Fibroblast of skin of scalp (primary cell): ENCODE measurements at places on chromosomes 2 and 18.
A peak's percentile ranks its signal among the peaks of the same experiment; 100 is the strongest.

DNA sequence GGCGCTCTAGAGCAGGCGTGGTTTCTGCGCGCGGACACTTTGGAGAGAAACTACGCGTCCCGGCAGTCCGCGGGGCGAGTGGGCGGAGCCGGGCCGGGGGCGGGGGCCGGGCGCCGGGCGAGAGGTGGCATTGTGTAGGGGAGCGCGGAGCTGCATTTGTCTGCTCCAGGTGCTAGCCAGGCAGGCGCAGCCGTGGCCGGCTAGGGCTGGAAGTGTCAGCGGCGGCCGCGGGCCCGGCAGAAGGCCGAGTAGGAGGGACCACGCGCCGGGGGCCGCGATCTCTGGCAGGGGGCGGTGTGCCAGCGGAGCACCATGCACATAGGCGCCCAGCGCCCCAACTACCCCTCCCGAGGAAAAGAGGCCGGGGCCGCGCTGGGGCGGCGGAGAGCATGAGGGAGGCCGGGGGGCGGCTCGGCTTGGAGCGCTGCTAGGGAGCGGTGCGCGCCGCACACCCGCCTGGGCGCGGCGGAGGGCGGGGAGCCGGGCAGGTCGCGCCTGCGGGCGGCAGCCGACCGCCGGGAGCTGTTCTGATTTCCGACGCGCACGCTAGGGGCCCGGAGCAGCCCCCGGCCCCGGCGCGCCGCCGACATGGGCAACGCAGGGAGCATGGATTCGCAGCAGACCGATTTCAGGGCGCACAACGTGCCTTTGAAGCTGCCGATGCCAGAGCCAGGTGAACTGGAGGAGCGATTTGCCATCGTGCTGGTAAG, at the start of gene FMNL2:
Gene FMNL2, plus strand, starts transcription at position 159 of the 710 bp plus-strand sequence.
- DNase-seq, result peak; percentile 79

DNA sequence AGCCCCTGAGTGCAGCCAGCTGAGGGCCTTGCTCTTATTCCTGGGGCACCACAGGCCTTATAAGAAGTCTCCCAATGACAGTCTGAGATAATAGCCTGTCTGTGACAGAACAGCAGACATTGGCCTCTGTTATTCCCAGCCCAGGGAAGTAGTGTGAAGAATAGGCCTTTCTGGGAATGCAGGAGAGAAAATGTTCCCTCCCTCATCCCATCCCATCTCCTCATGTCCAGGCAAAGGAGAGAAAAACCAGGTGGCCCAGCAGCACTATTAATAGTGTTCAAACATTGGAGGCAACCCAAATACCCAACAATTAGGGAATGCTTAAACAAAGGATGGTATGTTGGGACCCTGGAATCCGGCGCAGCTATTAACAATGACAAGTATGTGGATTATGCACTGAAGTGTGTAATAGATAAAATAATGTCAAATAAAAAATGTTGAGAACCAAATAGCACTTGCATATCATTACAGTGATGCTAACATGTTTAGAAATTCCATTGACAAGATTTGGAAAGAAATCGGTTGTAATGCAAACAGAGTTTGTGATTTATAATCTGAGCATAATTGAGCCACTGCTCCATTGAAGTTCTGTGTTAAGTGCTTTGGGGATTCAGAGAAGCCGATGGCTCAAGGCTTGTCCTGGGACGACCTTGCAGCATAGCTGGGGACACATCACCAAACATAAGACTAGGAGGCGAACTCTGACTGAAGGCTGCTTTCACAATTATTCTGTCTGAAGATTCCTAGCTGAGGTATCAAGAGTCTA, 69.3 kb downstream of the LBH start:
- DNase-seq, result peak; percentile 95

GRCh38 chr2:230472621-230473018, 56.6 kb downstream of the SP100 start:
- peak; percentile 5 for DNase-seq

GRCh38 chr2:144323946-144324345, 196.0 kb downstream of the ZEB2 start:
- no peak for DNase-seq

DNA sequence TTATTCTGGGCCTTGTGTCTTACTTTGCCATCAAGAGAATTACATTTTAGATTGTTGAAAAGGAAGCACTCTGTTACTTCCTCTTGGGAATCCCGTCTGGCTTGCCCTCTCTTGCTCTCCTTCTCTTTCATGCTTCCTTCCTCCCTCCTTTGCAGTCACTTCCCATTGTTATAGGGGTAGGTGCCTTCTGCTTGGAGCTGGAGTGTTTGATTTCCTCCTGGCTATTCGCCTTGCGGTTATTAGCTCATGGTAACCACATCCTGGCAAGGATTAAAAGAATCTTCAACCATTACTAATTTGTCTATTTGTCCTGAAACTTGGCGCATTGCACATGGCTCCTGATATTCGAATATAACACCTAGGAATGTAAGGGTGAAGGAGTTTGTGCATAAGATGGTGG, 115.0 kb downstream of the CERS6 start:
- no peak for DNase-seq

DNA sequence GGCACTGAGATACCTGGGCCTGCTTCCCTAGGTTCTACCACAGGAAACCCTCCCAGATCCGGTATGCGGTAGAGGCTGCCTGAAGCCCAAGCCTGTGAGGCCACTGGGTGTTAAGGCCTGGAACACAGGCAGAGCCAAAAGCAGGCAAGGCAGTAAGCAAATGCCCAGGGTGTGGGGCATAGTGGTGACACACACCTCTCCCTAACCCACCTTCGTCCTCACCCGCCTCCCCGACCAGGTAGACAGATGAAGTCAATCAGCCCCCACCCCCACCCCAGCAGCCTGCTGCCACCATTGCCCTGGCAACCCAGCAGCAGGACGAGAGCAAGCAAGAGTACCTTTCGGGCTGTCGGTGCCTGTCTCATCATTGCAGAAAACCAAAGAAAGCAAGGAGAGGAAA, 6.1 kb downstream of the DCTN1 start:
- DNase-seq, result no peak

DNA sequence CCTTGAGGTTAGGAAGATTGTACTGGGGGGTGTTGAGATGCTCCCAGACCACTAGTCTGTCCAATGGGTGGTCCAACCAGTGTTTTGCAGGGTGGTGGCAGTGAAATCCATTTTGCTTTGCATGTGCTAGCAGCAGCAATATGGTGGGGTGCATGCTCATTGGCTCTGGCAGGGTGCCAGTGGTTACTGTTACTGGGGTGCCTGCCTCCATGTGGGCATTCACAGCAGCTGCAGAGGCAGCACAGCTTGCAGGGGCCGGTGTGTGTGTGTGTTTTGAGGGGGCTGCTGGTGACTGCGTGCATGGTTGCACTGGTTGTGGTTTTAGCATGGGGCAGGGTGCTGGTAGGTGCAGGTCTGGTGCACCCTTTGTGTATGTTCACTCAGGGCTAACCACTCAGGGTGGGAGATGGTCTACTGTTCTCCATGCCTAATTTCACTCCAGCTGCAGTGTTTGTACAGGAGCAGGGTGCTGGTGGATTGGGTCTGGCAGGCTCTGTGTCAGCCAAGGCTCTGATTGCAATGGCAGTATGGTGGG, 265.4 kb downstream of the NUP35 start:
- DNase-seq, result no peak

GRCh38 chr2:143885461-143885860, 634.5 kb downstream of the ZEB2 start:
- peak; percentile 13 for DNase-seq

DNA sequence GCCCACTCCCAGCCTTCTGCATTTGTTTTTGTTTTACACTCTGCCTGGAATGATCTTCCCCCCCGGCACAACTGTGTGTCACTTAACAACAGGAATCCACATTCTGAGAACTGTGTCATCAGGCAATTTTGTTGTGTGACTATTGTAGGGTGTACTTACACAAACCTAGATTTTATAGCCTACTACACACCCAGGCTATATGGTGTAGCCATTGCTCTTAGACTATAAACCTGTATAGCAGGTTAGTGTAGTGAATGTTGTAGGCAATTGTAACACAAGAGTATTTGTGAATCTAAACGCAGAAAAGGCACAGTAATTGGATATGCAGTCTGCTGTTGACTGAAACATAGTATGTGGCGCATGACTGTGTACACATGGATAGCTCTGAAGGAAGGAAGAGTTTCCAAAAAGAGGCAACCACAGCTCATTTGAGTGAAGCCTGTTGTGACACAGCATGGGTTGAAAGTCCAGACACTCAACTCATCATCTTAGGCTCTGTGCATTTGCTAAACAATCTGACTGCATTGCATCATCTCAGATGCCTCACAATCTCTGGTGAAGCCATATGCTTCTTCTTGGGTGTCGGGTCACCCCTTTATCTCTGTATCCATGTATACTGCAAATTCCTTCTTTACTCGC, 506.6 kb upstream of the SPHKAP start:
- peak; percentile 58 for DNase-seq

DNA sequence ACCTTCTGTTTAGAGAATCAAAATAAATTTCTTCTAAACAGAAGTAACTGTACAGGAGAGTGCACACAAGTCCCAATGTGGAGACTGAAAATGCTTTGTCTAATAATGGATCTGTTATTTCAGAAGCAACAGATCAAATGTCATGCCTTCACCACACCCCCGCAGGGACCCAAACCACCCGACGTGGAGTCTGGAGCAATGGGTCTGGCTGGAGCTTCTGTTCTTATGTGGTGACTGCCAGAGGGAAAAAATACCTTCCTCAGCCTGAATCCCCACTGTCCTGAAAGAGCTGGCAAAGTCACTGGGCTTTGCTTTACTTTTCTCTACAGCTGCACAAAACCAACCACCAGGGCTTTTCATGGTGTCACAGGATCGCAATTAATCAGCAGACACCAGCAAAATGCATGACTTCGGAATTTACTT, 119.0 kb upstream of the ZFP36L2 start:
- peak; percentile 49 for DNase-seq

DNA sequence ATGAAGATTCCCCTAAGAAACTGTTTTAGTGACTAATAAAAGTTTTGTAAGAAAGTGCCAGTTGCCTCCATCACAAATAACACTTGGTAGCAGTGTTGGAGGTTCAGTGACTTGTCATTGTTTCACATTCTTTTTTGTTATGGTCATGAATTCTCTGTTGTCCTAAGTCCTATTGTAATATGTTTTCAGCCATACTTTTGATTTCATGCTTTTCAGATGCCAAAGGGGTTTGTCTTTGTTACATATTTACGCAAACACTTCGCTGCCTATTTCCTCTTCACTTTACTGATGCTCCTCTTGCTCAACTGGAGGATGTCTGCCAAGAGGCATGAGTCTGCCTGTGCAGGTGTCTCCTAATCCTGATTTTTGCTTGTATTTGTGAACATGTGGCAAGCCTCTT, 66.6 kb downstream of the PHLPP1 start:
- peak; percentile 89 for DNase-seq

DNA sequence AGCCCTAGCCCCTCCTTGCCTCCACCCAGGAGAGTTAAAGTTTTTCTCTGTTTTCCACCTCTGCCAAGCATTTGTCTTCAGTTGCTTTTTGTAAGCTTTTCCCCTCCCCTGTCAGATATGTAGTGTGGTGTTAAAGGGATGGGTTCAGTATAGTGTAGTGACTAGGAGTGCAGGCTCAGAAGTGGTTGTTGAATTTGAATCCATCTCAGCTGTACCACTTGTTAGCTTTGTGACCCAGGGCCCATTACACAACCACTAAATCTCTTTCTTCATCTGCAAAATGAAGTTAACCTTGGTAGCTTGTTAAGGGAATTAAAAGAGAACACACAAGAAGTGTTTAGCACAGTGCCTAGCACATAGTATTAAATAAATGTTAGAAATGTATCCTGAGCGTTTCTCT, 56.9 kb downstream of the MAP3K20 start:
- DNase-seq, result no peak
